Eye (tissue), 1 donor: ENCODE measurements at places on chromosomes 1 and 21.
A peak's percentile ranks its signal among the peaks of the same experiment; 100 is the strongest.

DNA sequence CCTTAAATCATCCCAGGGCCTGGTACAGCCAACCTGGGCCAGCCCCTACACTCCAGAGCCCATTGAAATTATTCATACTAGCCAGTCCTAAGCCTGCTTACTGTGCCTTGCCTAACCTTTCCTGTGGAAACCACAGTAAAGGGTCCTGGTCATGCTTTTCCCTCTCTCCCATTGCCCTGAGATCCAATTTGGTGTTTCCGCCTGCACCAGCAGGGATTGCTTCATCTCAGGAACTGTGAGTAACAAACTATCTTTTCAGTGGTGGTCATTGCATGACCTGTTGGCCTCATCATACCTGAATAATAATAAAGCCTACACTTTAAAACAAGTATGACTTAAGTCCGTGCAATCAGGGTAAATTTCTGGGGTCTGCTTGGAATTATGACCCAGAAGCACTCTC lies 18.7 kb upstream of the GALNT2 start:
- DNase-seq = no peak

DNA sequence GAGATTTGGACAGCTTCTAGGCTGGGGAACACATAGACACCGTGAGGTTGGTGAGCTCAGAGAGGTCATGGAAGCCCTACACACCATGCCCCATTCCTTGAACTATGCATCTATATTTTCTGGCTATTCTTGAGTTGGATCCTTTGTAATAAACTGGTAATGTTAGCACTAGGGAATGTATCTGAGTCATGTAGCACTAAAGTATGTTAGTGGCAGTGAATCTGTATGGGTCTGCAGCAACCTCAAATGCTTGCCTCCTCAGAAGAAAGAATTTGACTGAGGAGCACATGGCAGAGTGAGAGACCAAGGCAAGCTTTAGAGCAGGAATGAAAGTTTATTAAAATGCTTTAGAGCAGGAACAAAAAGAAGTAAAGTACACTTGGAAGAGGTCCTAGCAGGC lies 43.7 kb upstream of the LRRC7 start:
- no peak for DNase-seq

DNA sequence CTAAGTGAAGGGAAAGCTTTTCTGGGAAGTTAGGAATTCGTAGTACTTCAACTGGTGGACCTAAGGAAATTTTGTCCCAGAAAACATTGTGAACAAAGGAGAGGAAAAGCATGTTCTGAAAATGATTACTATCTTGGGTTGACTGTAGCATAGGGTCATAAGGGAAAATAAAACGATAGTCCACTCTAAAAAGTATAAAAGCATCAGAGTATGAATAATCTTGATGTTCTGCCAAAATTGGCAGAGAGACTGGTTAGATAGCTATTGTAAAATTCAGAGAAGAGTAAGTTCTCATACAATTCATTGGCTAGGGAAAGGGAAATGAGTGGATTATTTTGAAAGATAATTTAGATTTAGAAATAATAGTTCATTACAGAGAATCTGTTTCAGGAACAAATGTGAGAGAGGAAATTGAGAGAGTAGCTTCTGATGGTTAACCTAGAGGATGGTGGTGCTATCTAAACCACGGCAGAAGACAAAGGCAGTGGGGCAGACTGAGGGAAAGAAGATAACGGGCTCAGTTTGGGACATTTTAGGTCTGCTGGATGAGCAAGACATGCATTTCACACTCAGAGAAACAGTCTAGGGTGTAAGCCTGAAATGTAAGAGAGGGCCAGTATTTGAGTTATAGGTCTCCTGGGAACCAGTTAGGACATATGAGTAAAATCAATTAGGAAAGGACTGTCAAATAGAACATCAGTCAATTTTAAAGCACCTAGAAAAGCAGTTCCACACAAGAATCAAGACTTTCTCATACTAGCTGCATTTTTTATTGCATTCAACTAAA lies 799.3 kb upstream of the CXADR start:
- DNase-seq = no peak

DNA sequence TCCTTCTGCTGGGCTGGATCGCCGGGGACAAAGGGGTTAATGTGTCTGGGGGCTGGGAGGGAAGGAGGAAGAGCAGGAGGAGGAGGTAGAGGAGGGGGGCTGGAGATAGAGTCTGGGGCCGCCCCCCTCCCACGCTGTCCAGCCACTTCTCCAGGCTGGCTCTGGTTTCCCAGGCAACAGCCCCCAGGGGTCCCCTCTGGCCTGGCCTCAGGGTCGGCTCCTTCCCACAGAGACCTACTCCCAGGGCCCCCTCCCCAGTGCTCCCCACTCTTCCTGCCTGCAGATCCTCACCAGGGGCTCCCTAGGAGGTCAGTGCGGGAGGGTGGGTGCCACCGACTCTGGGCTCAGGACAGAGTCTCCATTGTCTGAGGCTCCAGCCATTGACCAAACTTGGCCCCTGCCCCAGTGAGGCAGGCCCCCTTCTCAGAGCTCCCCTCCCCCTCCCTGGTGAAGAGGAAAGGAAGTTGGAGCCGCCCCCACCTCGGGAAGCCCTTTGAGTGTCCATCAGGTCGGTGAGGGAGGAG lies 34.1 kb downstream of the ARHGEF10L start:
- peak; percentile 84 for DNase-seq

DNA sequence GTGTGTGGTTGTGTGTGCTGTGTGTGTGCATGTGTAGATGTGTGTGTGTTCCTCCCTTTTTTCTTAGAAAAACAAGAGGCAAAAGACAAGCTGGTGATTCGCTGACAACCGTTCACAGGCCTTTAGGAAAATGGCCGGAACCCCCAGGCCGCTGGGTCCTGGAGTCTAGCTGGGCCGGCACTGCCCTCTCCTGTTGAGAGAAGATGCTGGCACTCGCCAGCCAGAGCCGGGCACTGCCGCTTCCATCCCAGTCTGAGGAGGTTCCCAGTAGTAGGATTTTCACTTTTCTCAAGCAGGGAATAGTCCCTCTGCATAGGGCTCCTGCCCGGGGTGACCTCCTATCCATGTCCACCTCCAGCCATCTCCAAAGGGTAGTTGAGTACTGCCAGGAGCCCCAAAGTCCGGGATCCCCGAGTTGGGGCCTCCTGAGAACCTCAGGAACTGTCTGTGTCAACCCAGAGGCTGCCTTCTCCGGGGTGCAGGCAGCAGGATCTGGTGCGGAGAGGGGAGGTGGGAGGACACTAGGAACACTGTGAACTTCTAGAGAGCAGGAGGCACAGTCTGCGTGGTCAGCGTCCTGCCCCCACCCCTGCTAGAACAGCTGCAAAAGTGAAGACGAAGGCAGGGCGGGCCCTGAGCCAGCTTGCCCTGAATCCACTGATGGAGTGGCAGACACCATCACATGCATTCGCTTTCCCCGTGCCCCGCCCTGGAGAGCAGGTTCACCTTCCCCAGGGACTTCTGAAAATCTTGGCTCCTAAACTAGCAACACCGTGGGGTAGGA lies 44.1 kb upstream of the ARHGEF16 start:
- DNase-seq = peak; percentile 86

GRCh38 chr1:243483071-243483771 lies 227.4 kb downstream of the SDCCAG8 start:
- DNase-seq = peak; percentile 73

DNA sequence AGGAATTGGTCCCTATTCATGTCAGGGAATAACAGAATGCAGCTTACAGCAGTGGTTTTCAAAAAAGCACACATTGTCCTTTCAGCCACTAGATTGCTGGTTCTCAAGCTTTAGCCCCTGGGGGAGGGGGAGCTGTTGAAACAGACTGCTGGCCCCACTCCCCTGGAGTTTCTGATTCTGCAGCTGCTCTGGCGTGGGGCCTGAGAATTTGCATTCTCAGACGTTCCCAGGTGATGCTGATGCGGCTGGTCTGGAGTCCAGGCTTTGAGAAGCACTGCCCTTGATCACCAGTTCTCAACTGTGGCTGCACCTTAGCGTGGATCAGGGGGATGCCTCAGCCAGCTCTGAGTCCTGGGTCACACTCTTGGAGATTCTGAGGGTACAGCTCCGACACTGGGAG lies 62.7 kb upstream of the LAPTM5 start:
- no peak for DNase-seq

DNA sequence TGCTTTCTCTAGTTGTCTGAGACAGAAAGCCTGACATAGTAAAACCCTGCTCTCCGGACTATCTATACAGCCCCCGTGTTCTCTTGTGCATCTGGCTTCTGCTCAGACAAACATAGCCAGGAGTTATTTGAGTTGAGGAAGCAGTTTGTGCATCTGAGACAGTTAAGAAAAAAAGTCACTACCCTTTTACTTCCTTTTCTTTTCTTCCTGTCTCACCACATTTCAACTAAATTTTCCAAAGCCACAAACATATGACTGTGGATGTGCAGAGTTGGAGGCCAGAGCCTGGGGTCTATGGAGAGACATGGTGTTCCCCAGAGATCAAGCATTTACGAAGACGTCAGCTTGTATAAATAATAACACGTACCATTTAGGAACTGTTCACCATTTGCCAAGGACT lies 158.5 kb upstream of the FGGY start:
- DNase-seq = no peak

- DNase-seq = no peak
These were observed 39.3 kb downstream of the MTARC1 start for GRCh38 chr1:220825819-220826551.

DNA sequence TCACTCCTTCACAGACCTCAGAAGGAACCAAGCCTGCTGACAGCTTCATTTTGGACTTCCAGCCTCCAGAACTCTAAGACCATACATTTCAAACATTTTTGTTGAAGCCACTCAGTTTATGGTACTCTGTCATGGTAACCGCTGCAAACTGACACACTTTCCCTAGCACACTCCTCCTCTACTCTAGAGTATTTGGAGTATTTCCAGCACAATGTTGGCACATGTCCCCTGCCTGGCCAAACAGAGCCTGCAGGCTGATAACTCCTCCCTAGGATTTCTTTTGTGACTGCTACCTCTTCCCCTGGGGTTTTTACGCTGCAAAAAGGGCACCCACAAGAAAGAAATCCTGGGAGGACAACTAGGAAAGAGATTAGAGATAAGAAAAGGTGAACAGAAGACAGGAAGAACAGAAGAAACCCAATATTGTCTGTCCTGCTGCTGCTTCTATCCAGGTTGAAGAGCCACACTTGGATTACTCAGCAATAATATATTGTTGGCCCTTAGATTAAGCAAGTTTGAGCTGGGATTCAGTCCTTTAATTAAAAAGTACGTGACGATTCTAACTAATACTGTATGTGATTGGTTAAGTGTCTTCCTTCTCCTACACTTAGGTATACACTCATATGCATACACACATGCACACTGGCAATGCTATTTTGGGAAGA lies 844.1 kb downstream of the LTN1 start:
- DNase-seq = no peak

DNA sequence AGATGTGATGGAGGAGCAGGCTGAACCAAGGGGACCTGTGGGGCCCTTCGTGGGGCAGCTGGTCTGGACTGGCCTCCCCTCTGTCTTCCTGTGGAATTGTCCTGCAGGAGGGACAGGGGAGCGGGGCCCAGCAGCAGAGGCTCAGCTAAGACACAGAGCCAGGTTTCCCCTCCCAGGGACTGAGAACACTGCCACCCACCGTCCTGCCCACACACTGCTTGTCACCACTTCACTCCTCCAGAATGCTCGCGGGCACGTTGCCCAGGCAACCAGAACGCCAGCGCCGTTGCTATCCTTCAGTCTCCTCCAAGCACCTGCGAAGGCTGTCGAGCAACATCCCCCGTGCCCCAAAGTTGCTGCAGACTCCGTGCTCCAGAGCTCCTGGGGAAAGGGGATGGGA lies 46.4 kb downstream of the AJAP1 start:
- peak; percentile 61 for DNase-seq

GRCh38 chr21:43358940-43359822 lies 67.8 kb downstream of the SIK1 start:
- DNase-seq = no peak

DNA sequence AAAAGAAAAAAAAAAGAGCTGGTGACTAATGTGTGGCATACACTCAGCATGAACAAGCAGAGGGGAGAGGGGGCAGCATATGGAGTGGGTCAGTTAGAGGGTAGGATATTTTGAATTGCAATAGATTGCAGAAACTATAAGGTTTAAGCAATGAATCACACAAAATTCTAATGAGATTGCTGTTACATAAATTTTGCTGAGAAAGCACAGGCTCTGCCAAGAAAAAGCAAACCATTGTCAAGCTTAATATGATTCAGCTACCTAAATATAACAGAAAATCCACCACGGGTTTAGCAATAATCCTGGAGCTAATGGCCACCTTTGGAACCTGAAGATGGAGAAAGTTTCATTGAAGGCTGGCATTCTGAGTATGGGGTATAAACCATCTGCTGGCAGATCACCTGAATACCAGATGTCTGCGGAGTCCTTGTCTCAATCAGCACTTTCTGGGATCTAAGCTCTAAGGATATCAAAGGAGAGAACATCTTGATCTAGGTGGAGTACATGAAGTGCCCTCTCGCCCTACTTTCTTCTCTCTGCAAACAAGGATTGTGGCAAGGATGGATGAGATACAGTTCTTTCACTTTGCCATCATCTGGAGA lies 30.3 kb upstream of the ANGPTL7 start:
- peak; percentile 33 for DNase-seq
